Stimulated activated CD8-positive, alpha-beta memory T cell treated with anti-CD3 and anti-CD28 coated beads, Interleukin-2, amount 100 ng/mL, for 1 hour (primary cell): ENCODE measurements at places on chromosomes 4 and X.

GRCh38 chr4:180811556-180811955 lies 1431.6 kb upstream of the TENM3 start:
- no peak for DNase-seq

GRCh38 chr4:109912706-109913595 lies at the start of gene EGF:
TSS of gene EGF (plus strand) at chr4:109912883. CDS start at chr4:109913336, 453 bp downstream.
- DNase-seq, result no peak

DNA sequence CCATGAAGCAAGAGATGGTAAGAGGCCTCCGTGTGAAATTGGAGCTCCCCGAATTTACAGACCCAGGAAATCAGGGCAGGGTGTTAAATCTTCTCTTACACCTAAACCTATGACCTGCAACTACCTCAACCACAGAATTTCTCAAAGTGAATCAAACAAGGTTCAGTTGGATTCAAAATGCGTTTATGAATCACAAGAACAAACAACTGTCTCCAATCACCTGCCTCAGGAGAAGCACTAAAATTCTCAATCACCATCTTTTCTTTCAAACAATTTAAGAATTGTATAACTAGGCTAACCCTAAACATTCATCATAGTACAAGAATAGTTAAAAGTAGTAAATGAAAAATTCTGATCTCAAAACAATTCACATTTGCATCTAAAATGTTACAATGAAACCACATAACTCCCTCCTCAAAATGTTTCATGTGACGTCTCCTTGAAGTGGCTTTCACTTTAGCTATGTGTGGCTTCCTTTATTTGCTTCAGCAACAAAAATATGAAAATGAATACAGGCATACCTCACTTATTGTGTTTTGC lies 19.2 kb downstream of the PPP3CA start:
- DNase-seq, result no peak

- DNase-seq, result no peak
Observed at GRCh38 chr4:84381759-84382158, 117.3 kb downstream of the NKX6-1 start.
